RPMI7951 (cell line): ENCODE measurements at places on chromosomes 4 and X.

DNA sequence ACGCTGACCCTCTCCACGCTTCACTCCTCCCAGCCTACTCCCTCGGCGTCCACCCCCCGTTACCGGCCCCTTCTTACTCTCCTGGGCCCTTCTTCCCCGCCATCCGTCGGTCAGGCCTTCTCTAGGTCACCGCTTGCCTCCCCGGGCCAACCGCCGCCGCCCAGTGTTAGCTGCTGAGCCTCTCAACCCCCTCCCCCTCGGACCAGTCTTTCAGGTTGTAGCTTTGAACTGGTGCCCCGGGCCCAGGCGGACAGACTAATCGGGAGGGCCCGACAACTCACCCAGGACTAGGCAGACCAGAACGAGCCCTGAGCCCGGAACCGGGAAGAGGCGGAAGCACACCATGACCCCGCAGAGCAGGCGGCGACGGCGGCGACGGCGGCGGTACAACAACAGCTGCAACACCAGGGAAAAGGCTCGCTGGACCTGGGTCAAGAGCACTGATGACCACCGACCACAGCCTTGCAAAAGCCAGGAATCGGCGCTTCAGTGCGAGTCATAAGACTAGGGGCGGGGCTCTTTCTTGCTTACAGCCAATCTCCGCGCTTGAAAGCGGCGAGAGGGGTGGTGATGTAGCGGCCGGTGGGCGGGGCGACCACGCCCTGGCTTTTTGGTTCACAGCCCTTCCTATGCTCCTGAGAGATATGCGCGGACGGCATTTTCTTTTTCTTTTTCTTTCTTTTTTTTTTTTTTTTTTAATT, at the start of gene LAMP2:
Gene LAMP2, minus strand, starts transcription at position 472 of the 701 bp plus-strand sequence. Its CDS starts 127 bp downstream, at position 345.
- DNase-seq: peak; percentile 87

GRCh38 chr4:35548921-35549320, 695.4 kb downstream of the ARAP2 start:
- DNase-seq: no peak

GRCh38 chr4:123826896-123827295, 430.3 kb downstream of the SPRY1 start:
- peak; percentile 45 for DNase-seq

DNA sequence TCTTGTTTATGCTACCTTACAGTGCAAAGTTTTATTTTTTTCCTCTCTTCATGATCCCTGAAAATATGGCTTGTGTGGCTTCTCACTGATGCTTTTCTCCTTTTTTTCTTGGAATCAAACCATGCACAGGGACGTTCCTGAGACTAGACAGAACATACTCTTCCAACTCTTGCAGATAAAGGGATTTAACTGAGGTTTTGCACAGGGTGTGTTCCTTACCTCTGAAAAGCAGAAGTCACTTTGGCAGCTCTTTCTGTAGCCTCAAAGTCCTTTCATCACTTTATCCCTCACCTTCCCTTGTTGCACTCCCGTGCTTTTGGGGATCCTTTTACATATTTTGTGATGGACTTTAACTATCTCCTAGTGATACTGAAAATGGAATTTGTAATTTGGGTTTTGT, 300.1 kb downstream of the SPRY1 start:
- no peak for DNase-seq

- DNase-seq: no peak
Observed at GRCh38 chr4:167779864-167780263, 312.5 kb upstream of the ANXA10 start.

- no peak for DNase-seq
Observed at GRCh38 chrX:129347291-129347690, 176.0 kb downstream of the SMARCA1 start.

DNA sequence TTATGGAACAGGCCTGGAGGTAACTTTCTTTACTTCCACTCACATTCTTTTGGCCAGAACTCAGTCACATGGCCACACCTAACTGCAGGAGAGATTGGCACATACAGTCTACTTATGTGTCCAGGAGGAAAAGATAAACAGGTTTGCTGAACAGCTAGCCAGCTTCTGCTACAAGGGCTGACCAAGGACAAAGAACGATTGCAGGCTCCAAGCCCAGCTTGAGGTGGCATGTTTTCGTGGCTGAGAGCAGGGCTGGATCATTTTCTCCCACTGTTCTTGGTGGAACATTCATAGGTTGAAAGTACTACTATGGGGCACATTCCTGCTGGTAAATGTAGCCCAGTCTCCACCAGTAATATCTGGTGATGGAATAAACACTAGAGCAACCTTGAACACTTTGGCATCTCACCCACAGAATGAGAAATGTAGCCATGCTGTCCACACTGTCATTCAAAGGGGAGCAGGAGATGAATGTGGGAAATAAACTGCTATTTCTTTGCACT, 28.2 kb downstream of the NHS start:
- DNase-seq: peak; percentile 60

DNA sequence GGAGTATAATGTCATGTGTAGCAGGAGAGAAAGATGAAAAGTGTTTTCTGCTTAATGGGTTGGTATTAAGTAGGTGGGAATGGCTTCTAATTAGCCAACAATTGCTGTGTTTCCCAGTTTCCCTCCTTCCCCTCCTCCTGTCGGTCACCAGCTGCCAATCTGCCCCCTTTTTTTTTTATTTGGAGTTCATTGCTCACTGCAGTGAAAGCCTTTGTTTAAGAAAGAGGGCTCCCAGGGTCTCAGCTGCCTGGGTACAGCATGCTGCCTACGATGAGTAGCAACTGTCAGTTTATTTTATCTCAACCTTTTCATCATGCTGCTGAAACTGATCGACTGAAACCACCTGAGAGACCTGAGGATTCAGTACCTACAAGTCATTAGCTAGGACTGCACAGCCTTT, 149.0 kb downstream of the POU4F2 start:
- DNase-seq: no peak

DNA sequence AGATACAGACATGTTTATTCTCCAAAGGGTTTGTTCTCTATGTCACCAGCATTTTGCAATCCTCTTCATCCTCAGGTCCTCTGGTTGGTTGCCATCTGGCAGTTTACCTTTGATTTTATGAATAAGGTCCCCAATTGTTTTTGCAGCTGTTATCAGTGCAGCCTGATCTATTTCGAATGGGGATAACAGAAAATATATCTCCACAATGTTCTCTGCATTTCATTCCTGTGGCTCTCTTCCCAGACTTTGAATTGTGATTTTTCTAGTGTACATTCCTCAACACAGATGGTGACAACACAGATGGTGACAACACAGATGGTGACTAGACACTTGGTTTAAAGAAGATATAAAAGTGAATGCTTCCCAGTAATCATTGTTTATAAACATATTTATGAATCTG, 74.1 kb downstream of the FBXO8 start:
- no peak for DNase-seq

DNA sequence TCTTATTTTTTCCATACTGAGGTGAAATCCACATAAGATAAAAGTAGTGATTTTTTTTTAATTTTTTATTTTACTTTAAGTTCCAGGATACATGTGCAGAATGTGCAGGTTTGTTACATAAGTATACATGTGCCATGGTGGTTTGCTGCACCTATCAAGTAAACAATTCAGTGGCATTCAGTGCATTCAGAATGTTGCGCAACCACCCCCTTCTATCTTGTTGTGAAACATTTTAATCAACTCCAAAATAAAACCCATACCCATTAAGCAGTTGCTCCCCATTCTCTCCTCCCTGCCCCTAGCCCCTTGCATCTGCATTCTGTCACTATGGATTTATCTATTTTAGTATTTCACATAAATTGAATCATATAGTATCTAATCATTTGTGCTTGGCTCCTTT, 121.2 kb downstream of the KLHL13 start:
- no peak for DNase-seq

DNA sequence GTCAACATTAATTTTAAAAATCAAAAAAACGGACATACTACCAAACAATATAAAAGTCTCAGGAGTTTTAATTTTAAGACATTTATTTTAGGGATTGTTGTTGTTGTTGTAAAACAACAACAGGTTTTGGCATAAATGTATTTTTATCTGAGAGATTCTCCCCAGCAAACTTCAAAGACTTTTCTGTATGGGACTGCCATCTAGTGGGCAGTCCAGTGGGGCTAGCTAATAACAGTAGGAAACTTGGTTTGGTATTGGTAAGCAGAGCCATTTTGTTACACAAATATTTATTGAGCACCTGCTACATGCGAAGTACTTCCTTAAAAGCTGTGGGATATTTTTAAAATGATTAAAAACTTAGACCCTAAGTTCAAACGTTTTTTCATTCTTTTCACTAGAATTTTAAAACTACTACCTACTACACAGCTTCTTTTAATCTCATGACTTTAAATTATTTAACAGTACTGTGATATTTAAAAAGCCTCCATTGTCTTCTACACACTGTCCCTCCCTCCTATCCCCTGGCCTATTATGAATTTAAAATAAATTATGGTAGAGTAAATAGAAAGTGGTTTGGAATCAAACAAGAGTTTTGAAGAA, 1028.4 kb upstream of the INTU start:
- peak; percentile 42 for DNase-seq
